CD4-positive, alpha-beta T cell treated with Interleukin-17A for 4 hours (primary cell): ENCODE measurements at places on chromosomes 4 and X.

DNA sequence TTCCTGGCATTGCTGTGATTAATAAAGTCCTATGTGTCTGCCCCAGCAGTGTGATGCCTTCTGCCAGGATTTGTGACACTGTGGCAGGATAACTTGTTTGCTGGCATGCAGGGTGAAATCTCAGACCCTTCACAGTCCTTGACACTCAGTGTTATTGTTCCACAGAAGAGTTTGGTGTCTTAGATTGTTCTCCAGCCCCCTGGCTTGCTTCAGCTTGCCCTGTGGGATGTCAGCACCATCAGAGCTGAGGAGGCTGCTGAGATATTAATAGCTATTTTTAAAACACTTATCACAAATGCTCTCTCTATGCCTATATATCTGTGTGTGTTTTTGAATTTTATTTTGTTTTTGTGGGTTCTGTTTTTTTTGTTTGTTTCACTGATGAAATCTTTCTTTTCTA lies 136.9 kb downstream of the TSPAN5 start:
- no peak for DNase-seq

DNA sequence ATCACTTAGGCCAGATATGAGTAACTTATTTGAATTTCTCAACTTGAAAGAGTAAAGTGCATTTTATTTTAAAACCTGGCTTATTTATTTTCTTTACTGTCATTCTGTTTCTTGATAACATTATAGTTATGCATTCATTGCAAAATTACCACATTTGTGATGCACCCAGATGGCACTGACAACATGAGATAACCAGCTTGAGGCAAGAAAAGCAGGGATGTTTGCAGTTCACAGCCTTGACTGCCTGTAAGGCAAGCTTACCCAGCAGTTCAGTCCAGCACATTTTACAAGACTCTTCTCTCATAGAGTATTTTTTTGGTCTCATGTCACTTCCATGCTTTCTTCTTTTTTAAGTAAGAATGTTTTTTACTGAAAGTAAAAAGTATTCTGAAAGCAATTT lies 25.3 kb upstream of the EPGN start:
- DNase-seq = no peak

- no peak for DNase-seq
These were observed 273.9 kb downstream of the ARAP2 start for GRCh38 chr4:35970366-35970960.

DNA sequence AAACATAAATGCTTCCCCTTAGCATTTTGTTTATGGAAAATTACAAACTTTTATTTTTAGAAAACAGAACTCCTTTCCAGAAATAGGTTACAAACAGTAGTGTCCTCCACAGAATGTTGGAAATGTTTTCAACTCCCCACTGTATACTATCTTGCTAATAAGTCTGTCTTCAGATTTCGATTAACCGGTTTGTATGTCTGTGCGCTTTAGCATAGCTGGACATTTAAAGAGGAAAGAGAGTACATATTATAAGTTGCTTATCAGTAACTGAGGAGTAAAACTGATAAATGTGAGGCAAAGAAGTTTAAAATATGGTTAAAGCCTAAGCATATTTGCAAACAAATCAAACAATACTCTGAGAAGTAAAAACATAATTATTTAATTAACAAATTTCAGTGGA lies 3.4 kb downstream of the CXCL8 start:
- DNase-seq = no peak

GRCh38 chrX:123340696-123341095 lies 156.6 kb downstream of the GRIA3 start:
- DNase-seq = no peak

GRCh38 chrX:19177721-19178120 lies 55.5 kb upstream of the ADGRG2 start:
- DNase-seq = no peak

GRCh38 chrX:110836451-110836850 lies 40.8 kb upstream of the CHRDL1 start:
- DNase-seq = no peak

GRCh38 chr4:143185253-143186107 lies 763 bp downstream of the USP38 start:
- peak; percentile 7 for DNase-seq

GRCh38 chr4:74098427-74098994 lies 484 bp downstream of the CXCL2 start:
- no peak for DNase-seq

DNA sequence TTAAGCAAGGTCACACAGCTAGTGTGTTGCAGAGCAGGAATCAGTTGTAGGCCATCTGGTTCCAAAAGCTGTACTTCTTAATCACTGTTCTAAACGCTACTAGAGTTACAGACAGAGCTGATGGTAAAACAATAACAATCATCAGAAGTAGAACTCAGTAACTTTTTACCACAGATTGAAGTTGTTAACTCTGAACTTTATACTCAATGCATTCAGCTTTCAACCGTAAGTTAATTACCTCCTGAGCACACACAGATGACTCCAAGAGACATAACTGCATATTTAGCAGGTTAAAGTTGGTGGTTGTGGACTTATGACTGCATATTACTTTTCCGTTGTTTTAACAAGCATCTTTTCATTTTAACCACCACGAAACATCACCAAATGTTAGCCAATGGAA lies 127.3 kb downstream of the PRSS12 start:
- DNase-seq = no peak

DNA sequence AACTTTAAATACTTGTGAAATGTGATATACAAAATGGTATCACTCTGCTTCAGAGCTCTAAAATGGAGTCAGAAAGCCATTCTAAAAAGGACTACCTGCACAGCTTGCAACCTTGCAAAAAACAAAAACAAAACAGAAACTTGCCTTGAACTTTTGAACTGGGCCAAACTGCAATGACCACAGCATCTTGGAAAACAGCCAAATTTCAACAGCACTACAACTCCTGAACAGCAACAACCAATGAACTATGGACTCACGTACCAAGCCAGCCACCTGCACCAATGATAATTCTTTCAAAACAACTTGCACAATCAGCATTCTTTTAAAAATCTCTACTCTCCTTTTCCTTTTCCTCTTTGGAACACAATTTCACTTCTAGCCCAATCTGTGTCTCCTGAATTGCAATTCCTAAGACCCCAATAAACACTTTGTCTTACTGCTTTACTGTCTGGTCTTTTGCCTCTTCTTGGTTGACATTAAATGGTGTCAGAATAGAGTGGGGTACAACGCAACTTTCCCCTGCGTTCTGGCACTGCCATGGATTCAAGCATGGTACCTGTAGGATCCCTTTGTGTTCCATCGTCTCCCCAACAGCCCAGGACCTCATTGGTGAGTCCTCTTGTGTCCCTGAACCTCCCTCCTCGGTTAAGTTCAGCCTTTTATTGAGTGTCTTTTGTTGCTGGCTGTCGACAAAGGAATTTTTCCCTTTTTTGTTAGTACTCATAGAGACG lies 35.7 kb upstream of the FMR1 start:
- DNase-seq = no peak

DNA sequence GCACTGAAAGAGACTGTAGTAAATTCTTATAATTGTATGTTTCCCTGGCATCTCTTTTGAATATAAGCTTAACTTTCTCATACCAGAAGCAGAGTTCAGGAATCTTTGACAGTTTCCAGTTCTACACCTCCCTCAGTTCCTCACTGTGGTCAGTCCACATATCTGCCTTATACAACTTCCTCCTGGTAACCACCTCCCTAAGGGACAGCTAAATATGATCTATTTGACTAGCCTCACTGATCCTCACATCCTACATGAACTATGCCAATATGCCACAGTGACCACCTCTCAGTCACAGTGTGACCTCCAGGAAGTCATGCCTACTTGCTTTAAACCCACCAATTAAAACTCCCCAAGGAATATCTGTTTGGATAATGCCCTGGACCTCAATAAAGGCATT lies 51.6 kb upstream of the HDAC8 start:
- DNase-seq = no peak

GRCh38 chr4:84366161-84366560 lies 132.9 kb downstream of the NKX6-1 start:
- no peak for DNase-seq

DNA sequence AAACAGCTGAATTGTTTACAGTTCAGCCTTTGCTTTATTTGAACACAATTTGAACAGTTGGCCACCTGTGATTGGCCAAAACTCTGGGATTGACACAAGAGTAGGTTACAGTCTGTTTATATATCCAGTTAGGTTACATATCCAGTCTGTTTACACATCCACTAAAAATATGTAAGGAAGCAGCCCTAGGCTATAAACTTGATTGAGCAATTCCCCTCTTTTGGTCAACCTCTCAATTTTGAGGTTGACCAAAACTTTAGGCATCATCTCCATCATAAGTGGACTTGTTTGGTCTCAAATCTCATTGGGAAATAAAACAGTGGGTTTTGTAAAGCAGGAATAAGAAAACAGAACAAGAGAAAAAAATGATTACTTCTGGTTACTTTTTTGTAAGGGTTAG lies 190.8 kb downstream of the SPATA18 start:
- no peak for DNase-seq
